ENCODE measurements at places on chromosomes 13 and 19.

DNA sequence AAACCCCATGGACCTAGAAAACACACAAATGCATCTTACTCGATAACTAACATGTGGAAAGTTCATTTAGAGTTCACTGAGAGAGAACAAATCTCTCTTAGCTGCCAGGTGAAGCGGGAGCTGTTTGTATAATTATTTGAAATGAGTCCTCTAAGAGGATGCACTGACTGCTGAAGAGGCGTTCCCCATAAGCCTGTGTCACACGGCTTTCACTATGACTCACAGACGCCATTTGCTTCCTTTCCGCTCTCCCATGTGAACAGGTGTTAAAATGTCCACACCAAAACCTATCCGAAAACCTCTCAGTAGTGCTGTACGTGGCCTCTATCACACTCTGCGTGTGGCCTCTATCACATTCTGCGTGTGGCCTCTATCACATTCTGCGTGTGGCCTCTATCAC, 101.8 kb downstream of the SOX1 start:
- no peaks in the 10 kb centered on the region for H3K36me3 ChIP-seq
- H3K27ac ChIP-seq, result no peak overlapping the region
- no peak for DNase-seq
- H3K4me1 ChIP-seq, result no peaks in the 10 kb centered on the region
- H3K4me3 ChIP-seq, result no peak overlapping the region

DNA sequence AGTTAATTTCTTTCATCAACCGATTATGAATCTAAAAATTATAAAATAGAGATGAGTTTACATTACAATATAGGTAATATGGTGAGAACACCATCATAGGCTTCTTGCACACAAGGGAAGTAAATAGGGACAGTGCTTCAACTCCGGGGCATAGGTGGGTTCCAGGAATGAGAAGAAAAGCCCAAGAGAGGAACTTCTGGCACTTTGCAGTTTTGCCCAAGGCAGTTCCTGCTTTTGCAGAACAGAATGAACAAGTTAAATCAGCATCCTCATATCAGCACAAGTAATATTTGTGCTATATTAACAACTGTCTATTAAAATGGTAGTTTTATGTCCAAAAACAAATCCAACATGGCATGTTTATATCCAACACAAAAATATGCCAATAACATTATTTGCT, 60.1 kb downstream of the DACH1 start:
- H3K36me3 ChIP-seq, result no peaks in the 10 kb centered on the region
- no peaks in the 10 kb centered on the region for H3K4me1 ChIP-seq
- no peak for DNase-seq
- H3K27me3 ChIP-seq, result no peaks in the 10 kb centered on the region
- H3K4me3 ChIP-seq, result no peak overlapping the region
- no peak overlapping the region for H3K27ac ChIP-seq

- H3K27me3 ChIP-seq, result no peaks in the 10 kb centered on the region
- peak overlapping the region; percentile 74 for H3K4me3 ChIP-seq
- peak; percentile 29 for DNase-seq
- peaks cover 57% of the 10 kb centered on the region for H3K4me1 ChIP-seq
- H3K36me3 ChIP-seq, result peaks cover 12% of the 10 kb centered on the region
- H3K27ac ChIP-seq, result peak overlapping the region; percentile 59
Observed at GRCh38 chr19:19064811-19065745, 1.3 kb downstream of the SLC25A42 start.

- DNase-seq, result peak; percentile 67
- H3K4me3 ChIP-seq, result peak overlapping the region; percentile 61
- no peak overlapping the region for H3K27ac ChIP-seq
- H3K27me3 ChIP-seq, result peaks cover 22% of the 10 kb centered on the region
Observed at GRCh38 chr19:48513289-48514122, 1.9 kb upstream of the LMTK3 start.

DNA sequence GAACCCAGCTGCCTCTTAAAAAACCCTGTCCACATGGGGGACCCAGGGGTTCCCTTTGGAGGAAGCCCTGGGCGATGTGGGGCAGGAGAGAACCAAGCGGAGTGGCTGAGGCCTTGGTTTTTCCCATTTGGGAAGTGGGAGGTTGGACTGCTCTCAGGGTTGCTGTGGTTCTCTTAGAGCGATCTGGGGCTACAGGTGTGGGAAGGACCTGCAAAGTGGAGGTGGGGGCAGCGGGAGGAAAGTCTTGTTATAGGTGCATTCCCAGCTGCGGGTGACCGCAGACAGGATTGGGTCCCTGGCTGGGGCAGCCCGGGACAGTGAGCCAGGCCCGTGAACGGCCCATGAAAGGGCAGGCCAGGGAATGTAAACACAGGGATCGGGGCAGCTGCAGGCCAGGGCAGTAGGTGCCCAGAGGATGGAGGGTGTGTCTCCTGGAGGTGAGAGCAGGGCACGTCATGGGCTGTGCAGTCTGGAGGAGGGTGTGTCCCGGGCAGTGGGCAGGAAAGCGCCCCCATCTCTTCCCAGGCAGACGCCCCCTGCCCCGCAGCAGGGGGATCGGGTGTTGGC, 814 bp downstream of the SLC25A23 start:
- H3K27ac ChIP-seq, result peak overlapping the region; percentile 81
- H3K4me1 ChIP-seq, result peaks cover 18% of the 10 kb centered on the region
- peaks cover 37% of the 10 kb centered on the region for H3K36me3 ChIP-seq
- H3K27me3 ChIP-seq, result no peaks in the 10 kb centered on the region
- peak overlapping the region; percentile 77 for H3K4me3 ChIP-seq

DNA sequence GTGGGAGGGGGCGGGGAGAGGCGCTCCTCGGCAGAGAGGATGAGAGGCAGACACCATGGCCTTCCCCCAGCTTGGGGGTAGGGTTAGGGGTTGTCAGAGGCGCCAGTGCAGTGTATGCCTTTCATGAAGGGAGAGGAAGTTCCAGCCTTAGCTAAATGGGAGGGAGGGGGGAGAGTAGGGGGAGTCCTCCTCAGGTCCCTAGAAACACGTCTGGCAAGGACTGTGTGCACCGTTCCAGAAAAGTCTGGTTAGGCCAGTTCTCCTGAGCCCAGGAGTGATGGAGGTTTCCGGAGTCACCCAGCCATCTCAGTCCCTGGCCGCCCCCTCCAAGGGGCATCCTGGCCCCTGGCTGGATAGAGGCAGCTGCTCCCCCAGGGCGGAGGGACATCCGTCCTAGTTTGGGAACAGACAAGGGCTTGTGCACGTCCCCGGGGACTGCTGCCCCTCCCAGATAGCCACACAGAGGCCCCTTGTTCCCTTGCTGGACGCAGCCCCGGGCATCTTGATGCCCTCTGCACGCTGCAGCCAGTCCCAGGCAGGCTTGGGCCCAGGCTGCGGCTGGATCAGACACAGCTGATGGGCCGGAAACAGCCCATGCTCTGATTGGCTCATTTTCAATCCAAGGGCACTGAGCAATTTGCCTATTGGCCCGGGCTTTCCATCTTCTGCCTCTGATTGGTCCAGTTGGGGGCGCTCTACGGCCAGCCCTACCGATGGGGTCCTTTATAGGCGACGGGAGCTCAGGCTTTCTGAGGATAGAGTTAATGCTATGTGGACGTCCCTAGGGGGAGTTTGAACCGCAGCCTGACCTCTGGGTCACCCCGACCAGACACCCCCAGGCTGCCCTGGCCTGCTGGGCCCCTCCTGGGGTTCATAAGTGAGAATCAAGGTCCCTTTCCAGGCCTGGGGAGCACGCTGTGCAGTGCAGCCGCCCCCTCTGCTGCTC, 3.8 kb downstream of the S1PR2 start:
- no peak overlapping the region for H3K27ac ChIP-seq
- DNase-seq, result peak; percentile 50
- H3K4me3 ChIP-seq, result no peak overlapping the region
- H3K36me3 ChIP-seq, result peaks cover 11% of the 10 kb centered on the region
- H3K4me1 ChIP-seq, result peaks cover 22% of the 10 kb centered on the region
